Fibroblast of the aortic adventitia (primary cell): ENCODE measurements at places on chromosomes 5 and 9. TPM values are rescaled to one million over a fixed set of nuclear protein-coding genes. Genes with fewer than 3 reads are reported as not detected.

The ANKH gene
- total RNA-seq = 36.0 and 82.2 TPM in 2 replicates

The NELFB gene
- total RNA-seq = 27.1 and 43.7 TPM in 2 replicates

The GLDC gene
- total RNA-seq = 0.65 and 1.8 TPM in 2 replicates

GRCh38 chr9:93345643-93346230 is 105.7 kb upstream of the FAM120A start:
- no peak for DNase-seq

DNA sequence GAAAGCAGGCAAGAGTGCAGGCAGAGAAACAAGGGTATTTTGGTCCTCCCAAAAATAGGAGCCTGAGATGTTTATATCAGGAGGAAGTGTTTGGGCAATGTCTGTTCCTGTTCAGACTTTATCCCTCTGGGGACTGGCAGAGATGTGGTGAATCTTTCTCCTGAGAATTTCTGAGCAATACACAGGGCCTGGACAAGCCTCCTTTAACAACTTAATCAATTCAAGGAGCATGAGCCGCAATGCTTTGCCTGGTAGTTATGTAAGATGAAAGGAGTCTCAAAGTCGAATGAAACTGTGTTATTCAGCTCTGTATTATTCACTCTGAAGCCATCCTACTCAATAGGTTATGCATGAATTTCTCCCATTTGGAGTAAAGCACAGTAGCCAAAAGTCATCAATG is 365.6 kb downstream of the MAN2A1 start:
- DNase-seq = no peak
